Activated CD4-positive, alpha-beta T cell treated with anti-CD3 and anti-CD28 coated beads, Interleukin-10, Interleukin-2, amounts not matched to agents 100 ng/mL and 50 ng/mL, durations not matched to agents 16 hours and 8 hours (primary cell): ENCODE measurements at places on chromosomes 7 and 10.

DNA sequence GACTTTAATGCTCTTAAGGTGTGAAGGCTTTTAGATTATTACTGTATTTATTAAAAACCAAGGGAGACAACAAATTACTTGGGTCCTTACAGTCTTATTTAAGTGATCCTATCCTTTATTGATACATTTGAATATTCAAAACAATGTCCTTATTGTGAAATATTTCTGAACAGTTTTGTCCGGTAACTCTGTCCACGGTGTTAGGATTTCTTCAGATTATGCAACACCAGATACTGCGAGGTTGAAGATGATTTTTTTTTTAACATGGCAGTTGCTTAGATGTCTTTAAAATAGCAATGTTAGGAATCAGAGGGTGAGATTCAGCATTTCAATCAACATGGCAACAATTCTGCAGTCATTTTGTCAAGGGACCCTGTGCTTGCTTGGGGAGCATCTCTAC, 176.5 kb downstream of the CSTF2T start:
- no peak for DNase-seq

- no peak for DNase-seq
These were observed 232.3 kb downstream of the CUX1 start for GRCh38 chr7:102049765-102050164.

GRCh38 chr7:30159698-30160143, 24.9 kb downstream of the MTURN start:
- DNase-seq: peak; percentile 57

DNA sequence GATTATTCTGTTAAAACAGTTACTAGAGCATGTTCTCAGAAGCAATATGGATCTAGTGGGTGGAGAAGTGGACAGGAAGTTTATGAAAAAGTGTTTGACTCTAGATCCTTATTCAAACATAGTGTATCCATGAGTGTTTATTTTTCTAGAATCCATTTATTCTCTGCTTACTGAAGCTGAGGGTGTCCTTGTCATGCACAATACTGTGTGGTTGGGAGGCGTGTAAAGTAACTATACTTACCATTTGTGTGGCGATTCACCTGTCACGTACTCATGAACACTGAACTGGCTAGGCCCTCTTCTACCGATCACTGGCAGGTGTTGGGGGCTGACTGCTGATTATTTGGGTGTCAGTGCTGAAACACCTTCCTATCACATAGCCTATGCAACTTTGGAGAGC, 74.0 kb downstream of the POU6F2 start:
- DNase-seq: no peak

DNA sequence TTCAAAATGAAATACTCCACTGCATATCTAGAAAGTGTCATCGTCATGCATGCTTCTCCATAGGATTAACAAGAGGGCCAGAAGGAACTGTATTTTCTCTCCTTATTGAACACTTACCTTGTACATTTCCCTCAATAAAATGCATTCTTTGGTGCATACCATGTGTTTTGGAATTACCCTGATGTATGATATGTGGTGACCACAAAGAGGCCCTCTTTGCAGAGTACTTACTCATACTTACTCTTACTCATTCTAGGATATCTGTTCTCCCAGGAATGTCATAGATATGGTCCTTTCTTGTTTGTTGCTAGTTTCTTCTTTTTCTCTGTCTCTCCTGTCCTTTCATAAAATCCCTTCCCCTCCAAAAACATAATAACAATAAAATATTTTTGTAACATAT, 1087.1 kb upstream of the POT1 start:
- DNase-seq: no peak

DNA sequence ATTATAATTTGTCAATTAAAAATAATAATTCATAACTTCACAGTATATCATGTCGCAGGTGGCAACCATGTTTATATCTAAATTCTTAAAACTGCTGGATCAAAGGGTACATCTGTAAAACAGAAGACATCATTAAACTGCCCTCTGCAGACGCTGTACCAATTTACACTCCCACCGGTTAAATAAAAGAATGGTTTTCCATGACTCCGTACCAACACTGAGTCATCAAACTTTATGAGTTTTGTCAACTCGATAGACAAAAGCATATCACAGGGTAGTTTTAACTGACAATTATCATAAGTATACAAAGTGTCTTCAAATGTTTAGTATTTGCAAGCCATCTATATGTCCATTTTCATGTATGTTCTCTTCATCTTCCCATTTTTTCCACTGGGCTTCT, 5.7 kb upstream of the GSTK1 start:
- DNase-seq: no peak

GRCh38 chr10:74024600-74024999, 26.7 kb downstream of the VCL start:
- no peak for DNase-seq

DNA sequence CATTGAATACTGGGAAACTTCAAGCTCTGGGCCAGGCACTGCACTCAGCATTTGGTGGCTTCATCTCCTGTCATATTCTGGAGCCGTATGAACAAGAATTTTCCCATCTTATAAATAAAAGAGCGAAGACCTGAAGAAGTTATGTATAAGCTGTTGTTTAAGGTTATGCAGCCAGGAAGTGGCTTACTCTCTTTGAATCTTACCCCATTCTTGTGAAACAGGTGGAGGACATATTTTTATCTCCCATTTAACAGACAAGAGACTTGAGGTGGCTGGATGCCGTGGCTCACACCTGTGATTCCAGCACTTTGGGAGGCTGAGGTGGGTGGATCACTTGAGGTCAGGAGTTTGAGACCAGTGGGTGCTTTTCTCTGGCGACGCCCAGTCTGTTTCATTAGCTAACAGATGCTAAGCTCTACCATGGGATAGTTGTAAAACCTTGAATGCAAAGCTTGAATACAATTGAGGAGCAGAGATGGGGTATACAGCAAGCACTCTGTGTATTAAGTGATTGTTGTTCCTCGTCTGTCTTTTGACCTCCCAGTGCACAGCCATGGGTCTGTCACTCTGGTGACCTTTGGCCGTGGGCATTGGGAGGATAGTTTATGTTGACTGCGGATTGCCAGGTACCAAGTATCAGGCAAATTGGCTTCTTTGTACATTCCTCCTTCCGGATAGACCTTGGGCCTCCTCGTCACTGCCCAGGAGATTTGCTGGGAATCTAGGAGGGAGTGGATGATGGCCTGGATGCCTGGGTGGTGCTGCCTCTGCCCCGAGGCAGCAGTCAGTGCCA, 85.8 kb downstream of the GRK5 start:
- DNase-seq: no peak

- peak; percentile 85 for DNase-seq
These were observed 57.3 kb downstream of the ST7 start for GRCh38 chr7:117010375-117011133.

DNA sequence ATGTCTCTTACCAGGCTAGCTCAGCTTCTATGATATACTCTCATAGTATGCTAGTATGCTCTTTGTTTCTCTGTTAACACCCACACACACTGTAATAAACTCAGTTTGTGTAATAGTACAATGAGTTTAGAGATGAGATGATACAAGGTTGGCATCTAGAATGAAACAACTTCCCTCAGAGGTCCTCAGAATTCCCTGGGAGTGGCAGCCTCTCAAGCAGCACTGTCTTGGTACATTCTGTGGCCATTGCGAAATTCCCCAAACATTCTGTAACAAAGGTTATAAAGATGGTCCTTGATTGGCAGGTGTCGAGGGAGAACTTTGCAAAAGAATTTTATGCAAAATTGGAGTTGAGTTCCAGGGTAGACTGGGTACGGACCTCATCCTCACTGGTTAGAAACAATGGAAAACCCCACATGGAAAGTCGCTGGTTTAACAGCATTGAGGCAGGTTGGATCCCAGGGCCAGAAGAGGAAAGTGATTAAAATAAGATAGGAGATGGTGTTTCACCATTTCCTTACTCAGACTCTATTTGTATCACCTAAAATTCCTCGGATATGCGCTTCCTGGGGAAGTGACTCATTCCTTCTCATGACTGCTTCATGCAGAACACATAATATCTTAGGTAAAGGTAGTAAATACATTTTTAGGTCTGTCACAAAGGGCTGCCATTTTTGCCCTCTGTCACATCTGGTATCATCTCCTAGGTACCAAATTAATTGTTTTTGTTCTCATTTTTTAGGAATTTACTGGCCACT, 657.8 kb downstream of the SORCS1 start:
- DNase-seq: no peak

- DNase-seq: no peak
These were observed 4.9 kb upstream of the ABCB4 start for GRCh38 chr7:87480386-87480785.

DNA sequence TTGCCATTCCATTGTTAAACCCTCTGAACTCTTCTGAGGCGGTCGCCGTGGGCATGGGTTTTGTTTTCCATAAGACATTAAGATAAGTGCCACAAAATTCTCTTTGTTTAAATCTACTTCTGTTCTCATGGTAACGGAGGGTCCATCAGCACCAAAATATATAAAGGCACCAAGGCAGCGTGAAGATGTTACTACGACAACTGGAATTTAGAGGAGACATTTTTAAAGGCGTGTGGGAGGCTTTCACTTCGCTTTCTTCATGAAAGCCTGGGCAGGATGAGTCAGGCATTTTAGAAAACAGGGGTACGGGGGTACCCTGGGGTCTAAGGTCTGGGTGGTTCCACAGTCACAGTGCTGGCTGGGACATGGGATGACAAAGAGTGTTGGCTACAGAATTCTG, 34.0 kb downstream of the SMKR1 start:
- DNase-seq: no peak

DNA sequence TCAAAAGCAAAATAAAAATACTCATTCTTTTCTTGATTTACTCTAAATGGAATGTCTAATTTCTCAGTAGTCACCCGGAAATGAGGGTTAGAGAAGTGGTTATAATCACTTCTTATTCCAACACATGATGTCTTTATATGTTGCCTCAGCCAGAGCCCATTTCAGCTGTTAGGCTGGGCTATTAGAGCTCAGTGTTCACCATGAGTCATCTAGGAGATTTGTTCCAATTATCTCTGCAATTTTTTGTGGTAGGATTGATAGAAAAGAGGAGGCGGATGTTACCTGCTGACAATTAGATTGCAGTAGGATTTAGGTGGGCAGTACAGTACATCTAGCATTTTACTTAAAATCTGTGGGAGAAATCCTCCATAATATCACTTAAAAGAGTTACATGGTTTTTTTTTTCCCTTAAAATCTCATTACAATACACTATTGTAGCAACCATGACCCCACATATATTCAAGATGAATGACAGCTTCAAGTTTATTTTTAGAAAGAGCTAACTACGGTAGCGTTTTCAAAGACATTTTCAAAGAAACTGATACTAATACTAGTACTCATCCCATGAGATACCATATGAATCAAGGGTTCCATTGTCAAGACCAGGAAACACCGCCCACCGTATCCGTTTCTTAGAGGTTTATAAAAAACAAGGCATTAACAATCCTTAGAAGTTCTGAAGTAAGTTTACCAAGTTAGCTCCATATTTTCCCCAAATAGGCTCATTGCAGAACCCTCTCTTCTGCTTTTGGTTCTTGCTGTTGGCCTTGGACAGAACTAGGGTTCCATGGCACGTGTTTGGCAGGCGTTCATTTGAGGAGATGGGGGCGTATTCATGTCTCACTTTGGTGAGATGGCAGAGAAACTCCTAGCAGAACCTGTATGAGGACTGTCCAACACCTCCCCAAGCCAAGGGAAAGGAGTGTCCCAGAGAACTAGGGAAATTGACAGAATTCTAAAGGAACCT, 10.4 kb downstream of the CPA2 start:
- peak; percentile 48 for DNase-seq

- no peak for DNase-seq
These were observed 226.6 kb downstream of the ARHGAP12 start for GRCh38 chr10:31702005-31702404.

DNA sequence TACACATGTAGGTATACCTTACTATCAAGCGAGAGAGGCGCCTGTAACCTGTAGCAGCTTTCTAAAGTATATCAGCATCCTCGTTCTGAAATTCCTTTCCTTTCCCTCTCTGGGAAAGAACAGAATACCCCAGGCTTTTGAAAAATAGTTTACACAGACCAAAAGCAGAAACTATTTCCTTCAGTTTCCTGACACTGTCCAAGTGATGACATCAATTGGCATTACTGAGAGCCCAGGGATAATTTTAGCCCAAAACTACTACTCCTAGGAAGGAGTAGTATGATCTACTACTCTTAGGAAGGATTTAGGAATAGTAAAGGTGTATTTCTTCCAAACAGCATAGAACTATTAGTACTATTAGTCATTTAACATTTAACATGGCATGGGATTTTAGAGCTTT, 6.0 kb downstream of the GNG11 start:
- no peak for DNase-seq

GRCh38 chr10:61404751-61405150, 48.4 kb downstream of the TMEM26 start:
- DNase-seq: no peak

DNA sequence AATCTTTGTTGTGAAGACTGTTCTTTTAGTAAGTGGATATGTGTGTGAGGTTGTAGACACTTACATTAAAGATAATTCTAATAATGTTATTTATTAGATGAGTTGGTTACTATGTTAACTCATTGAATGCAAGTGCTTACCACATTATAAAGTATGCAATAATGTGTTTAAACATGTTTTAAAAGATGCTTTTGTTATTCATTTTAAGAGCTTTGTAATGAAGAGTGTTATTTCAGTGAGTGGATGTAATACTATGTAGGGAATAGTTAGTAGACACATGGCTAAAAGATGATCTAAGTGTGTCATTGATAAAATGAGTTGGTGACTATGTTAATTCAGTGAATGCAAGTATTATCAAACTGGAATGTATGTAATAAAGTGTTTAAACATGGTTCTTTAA, 70.0 kb upstream of the VOPP1 start:
- DNase-seq: no peak

DNA sequence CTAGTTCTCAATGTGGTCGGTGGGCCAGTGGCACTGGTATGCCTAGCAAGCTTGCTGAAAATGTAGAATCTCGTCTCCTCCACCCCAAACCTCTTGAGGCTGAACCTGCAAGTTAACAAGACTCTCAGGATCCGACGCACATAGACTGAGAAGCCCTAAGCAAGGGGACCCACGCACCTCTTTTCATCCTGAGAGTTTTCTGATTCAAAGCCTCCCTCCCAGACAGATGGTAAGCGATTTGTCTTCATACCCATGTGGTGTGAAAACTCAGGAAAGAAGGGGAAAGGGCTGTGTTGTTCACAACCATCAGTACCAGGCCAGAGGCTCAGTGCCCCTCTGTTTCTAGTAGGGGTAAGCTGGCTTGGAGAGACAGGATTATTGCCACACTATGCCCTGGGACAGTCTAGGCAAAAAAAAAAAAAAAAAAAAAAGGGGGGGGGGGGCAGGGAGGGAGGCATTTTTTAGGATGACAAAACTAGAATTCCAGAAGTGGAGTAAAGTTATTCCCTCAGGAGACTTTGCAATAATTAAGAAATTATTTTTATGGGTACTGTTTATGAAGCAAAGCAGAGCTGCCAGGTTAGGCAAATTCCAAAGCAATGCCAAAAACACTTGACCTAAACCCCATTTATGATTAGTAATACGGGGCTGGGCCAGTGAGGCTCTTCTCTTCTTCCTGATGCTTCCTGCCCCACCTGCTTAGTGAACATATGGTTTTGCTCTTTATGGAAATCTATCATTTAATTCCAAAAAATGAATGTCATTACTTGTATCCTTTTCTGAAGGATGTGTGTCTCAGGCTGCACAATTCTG, 117.6 kb upstream of the PDLIM1 start:
- DNase-seq: no peak

GRCh38 chr7:105346593-105347322, 42.0 kb downstream of the SRPK2 start:
- DNase-seq: peak; percentile 51

- no peak for DNase-seq
These were observed 209.5 kb downstream of the JCAD start for GRCh38 chr10:29849886-29850285.
